GF-D8 (cell line): ENCODE measurements at places on chromosomes 5 and 9.

GRCh38 chr9:19481971-19482404 is 73.2 kb downstream of the ACER2 start:
- DNase-seq: no peak

DNA sequence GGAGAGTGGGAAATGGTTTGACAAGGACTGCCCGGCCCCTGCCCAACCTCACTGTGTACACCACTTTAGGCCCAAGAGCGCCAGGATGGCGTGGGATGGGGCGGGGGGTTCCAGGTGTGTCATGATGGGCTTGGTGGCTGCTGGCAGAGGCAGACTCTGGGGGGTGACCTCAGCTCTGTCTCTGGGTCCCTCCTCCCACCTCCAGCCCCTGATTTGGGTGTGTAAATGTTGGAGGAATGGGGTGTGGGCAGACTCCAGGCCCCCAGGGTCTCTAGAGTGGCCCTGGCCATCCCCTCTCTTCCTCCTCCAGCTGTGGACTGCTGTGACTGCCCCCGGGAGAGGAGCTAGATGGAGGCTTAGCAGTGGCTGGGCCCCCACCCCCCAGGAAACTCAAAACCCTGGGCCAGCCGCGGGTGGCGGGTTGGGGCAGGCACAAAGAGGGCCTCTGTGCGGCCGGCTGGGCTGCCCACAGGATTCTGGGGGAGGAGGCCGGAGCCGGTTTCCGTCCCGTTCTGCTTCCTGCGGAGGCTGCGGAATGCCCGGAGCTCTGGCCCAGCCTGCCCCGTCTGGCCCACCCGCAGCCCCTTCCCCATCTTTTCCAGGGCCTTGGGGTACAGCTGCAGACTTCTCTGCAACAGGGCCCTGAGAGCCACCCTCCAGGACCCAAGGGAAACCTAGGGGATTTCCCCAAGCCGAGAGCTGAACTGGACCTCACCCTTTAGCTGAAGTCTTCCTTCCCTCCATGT is 23.1 kb downstream of the CXXC5 start:
- DNase-seq: peak; percentile 23

GRCh38 chr9:132630811-132631210 is 39.0 kb downstream of the DDX31 start:
- DNase-seq: no peak

DNA sequence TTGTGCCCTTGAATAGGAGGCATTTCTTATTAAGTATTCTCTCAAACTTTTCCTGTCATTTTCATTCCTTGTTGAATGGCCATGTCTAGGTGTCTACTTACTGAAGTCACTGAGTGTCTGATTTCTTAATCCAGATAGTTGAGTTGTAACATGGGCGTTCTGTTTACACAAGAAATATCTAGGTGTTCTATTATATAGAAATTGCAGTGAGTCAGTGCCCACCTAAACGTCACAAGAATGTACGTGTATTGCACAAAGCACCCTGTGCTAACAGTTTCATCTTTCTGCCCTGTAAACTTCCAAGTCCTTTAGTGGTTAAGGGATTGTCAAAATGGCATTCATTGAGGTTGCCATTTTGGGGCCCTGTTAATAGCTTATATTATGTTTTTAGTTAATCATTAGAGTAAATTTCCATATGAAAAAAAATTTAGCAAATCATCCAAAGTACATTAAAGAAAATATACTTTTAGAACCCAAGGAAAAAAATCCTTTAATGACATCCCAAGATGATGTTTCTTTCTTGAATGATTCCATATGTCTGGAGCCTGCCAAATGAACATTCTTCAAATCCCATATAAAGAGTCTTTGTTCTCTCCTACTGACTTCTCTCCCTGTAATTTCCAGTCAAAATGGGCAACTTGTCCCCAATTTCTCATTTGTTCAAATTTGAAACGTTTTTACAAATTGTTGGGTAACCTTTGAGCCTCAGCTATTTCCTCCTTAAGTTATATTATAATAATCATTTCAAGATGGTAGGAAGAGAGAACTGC is 114.2 kb downstream of the GOLPH3 start:
- DNase-seq: no peak

GRCh38 chr9:18240213-18240612 is 233.7 kb upstream of the ADAMTSL1 start:
- DNase-seq: no peak
